ENCODE measurements at places on chromosomes 1 and 21.

GRCh38 chr1:88528792-88529191 is 155.3 kb upstream of the PKN2 start:
- DNase-seq = no peak

DNA sequence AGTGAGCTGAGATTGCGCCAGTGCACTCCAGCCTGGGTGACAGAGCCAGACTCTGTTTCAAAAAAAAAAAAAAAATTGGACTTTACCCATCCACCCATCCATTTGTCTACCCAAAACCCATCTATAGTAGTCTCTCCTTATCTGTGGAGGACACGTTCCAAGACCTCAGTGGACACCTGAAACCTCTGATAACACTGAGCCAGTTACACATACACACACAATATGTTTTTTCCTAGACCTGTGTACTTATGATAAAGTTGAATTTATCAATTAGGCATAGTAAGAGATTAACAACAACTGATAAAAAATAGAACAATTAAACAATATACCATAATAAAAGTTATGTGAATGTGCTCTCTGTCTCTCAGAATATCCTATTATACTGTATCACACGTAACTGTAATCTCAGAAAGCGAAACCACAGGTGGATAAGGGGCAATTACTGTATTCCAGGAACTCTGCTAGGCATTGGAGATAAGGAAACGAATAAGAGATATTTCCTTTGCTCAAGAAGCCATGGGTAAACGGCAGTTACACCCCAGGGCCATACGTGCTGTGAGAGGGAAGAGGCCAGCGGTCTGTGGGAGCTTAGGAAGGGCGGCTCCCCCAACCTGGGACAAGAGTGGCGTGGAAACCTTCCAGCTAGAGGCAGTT is 84.2 kb upstream of the DISP3 start:
- no peak for DNase-seq

DNA sequence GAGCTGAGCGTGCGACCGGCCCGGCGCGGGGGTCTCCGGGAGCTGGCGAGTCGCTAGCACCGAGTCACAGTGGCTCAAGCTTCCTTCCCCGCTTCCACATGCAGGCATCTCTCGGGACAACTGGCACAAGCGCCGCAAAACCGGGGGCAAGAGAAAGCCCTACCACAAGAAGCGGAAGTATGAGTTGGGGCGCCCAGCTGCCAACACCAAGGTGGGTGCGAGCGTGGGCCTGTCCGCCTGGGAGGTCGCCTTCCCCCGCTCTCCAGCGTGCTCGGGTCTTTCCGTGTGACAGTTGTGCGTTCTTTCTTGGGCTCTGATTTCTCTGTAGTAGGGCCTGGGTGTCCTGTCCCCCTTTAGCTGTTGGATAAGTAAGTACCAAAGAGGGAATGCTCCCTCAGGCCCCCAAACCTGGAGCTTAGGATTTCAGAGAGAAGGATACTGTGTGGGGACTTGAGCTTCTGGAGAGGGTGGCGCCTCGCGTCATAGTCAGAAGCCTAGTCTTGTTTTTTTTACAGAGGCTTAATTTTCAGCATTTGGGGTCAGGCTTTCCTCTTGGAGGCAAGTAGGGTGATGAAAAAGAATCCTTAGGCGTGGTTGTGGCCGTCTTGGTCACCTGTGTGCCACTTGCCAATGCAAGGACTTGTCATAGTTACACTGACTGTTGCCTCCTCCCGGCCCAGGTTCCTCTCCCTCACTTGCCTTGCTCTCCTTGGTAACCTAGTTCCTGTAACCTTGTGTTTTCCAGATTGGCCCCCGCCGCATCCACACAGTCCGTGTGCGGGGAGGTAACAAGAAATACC is 790 bp downstream of the RPS8 start:
- DNase-seq = peak; percentile 68

DNA sequence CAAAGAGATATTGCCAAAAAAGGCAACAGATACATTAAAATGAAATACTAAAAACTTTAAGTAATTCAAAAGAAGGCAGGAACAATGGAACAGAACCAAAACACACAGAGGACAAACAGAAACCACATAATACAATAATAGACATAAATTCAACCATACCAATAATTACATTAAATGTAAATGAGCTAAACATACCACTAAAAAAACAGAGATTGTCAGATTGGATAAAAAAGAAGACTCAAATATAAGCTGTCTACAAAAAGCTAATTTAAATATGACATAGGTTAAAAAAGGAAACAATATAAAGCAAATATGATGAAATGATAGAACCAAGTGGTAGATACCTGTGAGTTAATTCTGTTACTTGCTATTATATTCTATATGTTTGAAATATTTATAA is 44.1 kb upstream of the ATP5PO start:
- DNase-seq = no peak

- no peak for DNase-seq
These were observed 19.6 kb upstream of the TACSTD2 start for GRCh38 chr1:58596631-58597052.

GRCh38 chr1:59670662-59671061 is 144.1 kb upstream of the HOOK1 start:
- DNase-seq = no peak

DNA sequence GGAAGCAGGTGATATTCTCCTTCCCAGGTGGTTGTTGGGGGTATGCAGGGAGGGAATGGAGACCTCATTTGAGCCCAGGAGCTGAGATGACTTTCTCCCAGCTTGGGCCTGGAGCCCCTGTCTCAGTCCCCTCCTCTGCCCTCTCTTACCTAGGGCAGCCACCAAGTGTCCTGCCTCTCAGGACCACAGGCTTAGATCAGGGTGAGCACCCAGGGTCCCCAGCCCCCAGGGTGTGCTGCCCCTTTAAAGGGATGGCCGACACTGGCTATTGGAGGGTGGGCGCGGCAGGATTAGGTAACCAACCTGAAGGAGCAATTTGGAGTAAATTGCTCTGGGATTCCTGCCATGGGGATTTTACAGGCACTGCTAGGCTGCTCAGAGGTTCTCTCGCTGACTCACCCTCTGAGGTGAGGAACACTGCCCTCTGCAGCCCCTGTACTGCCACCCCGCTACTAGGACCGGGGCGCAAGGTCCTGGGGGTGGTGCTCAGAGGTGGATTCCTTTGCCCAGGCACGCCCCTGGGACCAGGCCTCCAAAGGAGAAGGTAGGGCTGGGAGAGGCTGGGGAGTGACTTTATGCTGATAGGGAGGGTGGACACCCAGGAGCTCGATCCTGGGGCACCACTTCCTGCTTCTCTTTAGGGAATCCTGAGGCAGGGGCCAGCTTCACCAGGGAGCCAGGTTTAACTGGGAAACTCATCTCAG is 1.5 kb downstream of the RPS6KA1 start:
- DNase-seq = no peak

DNA sequence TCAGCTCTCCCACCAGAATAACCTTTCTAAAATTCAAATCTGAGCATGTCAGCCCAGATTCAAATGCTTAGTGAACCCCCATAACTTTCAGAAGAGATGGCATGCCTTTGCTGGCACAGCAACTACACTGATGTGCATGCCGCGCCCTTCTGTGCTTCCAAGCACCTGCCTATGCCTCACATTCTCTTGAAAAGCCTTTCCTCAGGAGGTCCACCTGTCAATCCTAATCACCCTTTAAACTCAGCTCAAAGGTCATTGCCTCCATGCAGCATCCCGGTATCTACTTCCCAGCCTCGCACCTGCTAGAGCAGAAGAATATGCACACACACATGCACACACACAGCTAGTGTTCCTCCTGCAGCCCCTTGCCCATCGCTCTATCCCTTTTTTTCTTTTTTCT is 5.2 kb upstream of the S100A2 start:
- DNase-seq = no peak

DNA sequence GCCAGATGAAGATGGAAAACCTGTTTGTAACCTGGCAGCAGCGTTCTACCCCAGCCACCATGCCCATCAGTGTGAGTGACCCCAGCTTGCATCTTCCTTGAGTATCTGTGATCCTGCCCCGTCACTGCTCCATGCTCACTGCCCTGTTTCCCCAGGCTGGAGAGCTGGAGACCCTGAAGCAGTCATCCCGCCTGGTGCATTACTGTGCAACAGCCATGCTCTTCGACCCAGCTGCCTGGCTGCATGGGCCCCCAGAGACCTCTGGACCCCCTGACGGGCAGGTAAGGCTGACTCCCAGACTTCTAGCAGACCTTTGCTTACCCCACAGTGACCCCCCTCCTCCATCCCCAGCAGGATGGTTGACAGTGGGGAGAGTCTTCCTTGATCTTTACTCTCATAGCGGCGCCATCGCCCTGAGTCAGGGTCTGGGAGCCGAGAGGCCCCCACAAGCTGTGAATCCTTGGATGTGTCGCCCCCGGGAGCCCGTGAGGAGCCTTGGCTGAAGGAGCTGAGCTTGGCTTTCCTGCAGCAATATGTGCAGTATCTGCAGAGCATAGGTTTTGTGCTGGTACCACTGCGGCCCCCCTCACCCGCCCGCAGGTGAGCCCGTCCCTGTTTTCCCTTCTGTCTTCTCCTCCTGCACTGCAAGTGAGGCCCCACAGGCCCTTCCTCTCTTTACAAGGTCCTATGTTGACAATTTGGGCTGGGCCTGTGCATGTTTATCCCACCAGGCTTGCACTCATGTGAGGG is 10.4 kb downstream of the HYI start:
- DNase-seq = no peak

- DNase-seq = no peak
These were observed 603.4 kb downstream of the PTPRU start for GRCh38 chr1:29839726-29840125.
